ENCODE measurements at places on chromosomes 2 and 18.
A peak's percentile ranks its signal among the peaks of the same experiment; 100 is the strongest.

GRCh38 chr18:63267975-63268721 lies 51.4 kb downstream of the BCL2 start:
- peak; percentile 56 for DNase-seq

DNA sequence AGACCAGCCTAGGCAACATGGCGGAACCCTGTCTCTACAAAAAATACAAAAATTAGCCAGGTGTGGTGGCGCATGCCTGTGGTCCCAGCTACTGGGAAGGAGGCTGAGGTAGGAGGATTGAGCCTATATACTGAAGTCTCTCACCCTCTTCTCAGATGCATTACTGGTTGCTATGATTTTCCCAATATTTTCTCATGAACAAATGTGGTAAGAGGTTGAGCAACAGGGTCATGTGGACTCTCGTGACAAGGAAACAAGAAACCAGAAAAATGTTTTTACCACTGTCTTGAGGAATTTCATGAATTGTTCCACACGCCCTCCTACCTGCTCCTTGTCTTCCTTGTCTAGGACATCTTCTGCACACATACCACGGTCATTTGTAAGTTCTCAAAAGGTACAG lies 12.4 kb downstream of the LMAN2L start:
- no peak for DNase-seq

- no peak for DNase-seq
These were observed 5.8 kb downstream of the BIN1 start for GRCh38 chr2:127101048-127101611.

- peak; percentile 97 for DNase-seq
These were observed at the start of gene PPP1CB for GRCh38 chr2:28751252-28751955. PPP1CB (plus strand) TSS chr2:28751830; CDS start chr2:28752125, 295 bp downstream.

- no peak for DNase-seq
These were observed 69.1 kb downstream of the NAB1 start for GRCh38 chr2:190717764-190718651.

DNA sequence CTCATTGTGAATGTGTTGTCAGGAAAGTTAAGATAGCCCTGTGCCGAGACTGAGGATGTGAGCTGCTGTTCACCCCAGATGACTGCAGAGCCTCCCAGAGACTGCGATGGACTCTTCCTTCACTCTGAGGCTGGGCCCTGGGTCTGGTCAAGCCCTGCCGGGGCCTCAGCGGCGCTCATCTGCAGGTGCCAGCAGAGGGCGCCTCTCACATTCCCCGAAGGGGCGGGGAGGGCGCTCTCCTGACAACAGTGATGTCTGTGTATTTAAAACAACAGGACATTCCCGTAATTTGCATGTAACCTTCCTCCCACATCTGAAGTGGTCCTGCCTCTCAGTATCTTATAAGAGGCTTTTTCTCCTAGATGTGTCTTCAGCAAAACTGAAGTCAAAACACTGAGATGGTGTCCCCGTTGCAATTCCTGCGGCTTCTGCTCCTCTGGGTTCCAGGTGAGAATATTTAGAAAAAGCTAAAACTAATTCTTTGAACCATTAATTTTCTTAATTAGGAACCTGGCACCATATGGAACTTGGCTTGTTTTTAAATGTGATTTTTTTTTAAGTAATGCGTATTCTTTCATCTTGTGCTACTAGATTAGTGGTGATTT lies 1377.9 kb downstream of the RPIA start:
- DNase-seq, result no peak

DNA sequence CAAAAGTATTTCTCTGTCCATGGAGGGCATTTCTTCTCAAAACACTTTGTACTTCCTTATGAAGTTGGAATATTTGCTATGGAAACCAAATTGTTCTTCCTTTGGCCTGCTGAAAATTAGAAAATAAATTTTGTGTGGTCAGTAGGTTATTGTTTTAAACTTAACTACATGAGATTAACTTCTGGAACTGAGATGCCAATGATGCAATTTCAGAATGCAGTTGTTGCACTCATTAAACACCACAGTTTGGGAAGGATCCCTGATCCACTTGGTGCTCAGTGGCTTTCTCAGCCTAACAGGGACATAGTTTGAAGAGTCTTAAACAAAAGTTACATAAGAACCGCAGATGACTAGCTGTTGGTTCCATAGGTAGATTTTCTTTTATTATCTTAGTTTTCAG lies 23.3 kb upstream of the IL1R1 start:
- DNase-seq, result no peak

- DNase-seq, result no peak
These were observed 124.1 kb downstream of the RBM43 start for GRCh38 chr2:151137526-151137925.

- DNase-seq, result no peak
These were observed 104.9 kb downstream of the EIPR1 start for GRCh38 chr2:3272761-3273160.

All from CD4-positive, alpha-beta T cell treated with Interleukin-15 for 4 hours (primary cell).